Progenitor cell of endocrine pancreas (in vitro differentiated cells): ENCODE measurements at places on chromosomes 11 and 22. TPM values are rescaled to one million over a fixed set of nuclear protein-coding genes. Genes with fewer than 3 reads are reported as not detected.
A peak's percentile ranks its signal among the peaks of the same experiment; 100 is the strongest.

GRCh38 chr11:79052544-79052943 lies 388.3 kb downstream of the TENM4 start:
- DNase-seq: no peak

The TNNI2 gene
- 0.55 and 0.69 TPM in 2 replicates for total RNA-seq

The MS4A1 gene
- total RNA-seq: not detected in 2 replicates

- DNase-seq: no peak
Measured at GRCh38 chr11:94653561-94653960, 86.4 kb downstream of the PIWIL4 start.

The SPATA19 gene
- total RNA-seq: not detected in 2 replicates

DNA sequence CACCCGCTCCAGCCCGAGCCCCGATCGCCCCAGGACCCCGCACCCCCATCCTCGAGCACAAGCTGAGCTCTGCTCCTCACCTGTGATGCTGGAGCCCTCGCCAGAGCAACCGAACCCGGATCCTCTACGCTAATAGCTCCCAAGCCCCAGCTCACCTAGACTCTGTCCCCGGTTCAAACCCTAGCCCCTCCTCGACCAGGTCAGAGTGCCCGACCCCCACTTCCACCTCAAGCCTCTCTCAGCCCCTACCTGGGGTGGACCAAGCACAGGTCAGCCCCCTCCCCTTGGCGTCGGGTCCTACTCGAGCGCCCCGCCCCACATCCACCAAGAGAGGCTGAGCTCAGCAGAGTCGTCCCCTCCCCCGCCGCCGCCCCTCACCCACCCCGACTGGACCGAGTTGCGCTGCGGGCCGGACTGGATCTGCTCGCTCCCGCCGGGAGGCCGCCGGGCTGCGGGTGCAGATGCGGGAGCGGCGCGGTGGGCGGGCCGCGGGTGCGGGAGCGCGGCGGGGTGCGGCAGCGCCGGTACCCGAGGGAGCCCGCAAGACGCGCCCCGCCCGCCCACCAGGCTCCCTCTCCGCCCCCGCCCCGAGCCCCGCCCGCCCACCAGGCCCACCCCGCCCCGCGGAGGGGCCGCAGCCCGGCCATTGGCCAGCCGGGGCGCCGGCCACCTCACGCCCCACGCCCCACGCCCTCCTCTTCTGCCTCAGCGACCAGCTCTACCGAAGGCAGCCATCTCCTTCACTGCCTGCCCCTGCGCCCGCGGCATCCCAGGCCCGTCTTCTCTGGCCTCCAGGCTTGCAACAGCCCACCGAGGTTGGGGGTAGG lies 577 bp upstream of the DKK3 start:
- peak; percentile 52 for DNase-seq

The NLRP10 gene
- not detected in 2 replicates for total RNA-seq

GRCh38 chr11:119194811-119195440 lies 9.7 kb downstream of the NHERF4 start:
- DNase-seq: no peak

- no peak for DNase-seq
Measured at GRCh38 chr11:72233773-72234513, 9.4 kb downstream of the INPPL1 start.
